ENCODE measurements at places on chromosomes 5 and 9.

DNA sequence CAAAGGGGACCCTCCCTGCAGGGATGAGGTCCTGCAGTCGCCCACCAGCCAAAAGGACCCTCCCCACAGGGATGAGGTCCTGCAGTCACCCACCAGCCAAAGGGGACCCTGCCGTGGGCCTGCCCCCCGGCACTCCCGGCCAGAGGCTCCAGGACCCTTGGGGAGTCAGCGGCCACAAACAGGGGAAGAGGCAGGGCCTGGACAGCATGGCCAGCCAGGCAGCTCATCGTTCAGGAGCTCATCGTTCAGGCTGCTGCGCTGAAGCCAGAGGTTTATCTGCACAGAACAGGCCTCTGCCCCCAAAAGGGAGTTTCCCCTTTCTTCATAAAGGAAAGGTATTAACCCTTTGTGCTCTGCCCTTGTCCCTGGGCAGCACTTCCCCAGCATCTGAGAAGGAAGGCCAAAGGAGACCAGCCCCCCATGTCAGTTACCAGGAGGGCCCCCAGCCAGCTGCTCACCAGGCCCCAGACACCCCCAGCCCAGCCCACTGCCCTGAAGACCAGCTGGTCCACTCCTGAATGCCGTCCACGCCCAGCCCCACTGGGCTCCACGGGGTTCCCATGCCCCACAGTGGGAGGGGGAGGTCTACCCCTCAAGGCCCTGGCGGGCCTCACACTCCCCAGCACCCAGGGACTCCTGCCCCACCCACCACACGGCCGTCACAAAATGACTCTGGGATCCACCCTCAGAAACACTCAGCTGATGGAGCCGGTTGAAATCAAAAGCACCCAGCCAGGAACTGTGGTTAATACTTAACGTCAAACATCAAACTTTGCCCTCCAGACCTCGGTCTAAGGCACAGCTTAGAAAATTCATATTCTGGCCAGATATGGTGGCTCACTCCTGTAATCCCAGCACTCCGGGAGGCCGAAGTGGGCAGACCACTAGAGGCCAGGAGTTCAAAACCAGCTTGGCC lies 6.3 kb downstream of the SLC12A7 start:
- no peak for DNase-seq

DNA sequence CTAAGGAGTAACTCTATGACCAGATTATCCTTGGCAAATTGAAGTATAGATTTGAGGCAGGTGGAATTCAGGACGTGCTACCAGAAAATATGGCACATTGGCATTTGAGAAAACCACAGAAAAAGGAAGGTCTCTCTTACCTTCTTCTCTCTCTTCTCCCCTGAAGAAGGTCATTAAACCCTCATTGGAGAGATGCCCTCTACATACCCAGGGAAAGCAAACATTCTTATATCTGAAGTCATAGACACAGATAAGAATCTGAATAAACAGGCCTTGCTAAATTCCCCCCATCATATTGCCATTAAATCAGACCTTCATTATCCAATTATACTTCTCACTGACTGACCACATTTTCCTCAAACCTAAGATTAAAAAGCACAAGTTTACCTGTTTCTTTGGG lies 17.8 kb downstream of the SPINK1 start:
- no peak for DNase-seq

DNA sequence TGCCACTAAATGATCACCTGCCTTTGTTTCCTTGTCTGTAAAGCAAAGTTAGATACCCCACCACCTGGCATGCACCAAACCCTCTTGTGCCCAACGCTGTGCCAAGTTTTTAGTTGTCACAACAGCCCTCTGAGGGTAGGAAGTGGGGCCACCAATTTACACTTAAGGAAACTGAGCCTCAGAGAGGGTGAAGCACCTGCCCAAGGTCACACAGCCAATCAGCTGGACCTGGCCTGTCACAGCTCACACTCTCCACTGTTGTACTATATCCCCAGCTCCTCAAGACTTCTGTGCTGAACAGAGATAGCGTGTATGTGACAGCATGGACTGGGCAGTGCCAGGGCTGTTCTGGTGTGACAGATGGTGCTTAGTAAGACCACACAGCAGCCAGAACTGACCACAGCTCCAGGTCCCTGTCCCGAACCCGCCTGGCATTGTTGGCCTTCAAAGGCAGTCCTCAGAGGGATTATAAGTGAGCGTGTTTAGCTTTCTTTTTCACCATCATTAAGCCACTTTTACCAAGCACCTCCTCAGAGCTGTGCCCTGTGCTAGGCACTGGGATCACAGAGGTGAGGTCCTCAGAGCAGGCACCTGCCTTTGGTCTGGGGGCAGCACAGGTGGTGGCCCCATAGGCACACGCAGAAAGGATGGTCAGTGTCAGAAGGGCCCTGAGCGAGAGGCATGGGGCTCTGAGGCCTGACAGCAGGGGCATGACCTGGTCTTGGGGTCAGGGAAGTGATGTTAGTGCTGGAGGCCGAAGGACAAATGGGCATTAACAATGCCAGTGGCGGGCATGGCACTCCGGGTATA lies 71.1 kb downstream of the COL27A1 start:
- DNase-seq: no peak

DNA sequence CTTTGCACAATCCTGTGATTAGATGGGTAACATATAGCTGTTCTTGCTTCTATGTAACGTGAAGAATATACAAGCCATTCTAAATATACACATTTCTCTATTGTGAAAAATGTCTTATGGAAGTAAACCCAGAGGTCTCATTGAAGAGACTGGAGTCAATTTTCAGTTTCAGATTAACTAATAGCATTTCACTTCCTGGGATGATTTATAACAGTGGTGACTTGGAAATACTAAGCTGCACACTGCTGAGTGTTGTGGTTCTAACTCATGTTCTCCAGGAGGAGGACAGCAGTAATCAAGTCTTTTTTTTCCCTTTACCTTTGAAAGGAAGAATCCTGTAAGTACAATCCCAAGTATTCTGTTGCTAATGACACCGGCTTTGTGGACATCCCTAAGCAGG lies 3.3 kb downstream of the CTSL start:
- no peak for DNase-seq

- no peak for DNase-seq
Measured at GRCh38 chr9:96719521-96719920, 58.4 kb downstream of the ZNF510 start.

GRCh38 chr9:13804532-13804931 lies 509.4 kb downstream of the NFIB start:
- DNase-seq: no peak

- DNase-seq: no peak
Measured at GRCh38 chr9:93193388-93194220, 9.7 kb downstream of the WNK2 start.

GRCh38 chr5:127508644-127509373 lies 8.6 kb upstream of the PRRC1 start:
- DNase-seq: no peak

DNA sequence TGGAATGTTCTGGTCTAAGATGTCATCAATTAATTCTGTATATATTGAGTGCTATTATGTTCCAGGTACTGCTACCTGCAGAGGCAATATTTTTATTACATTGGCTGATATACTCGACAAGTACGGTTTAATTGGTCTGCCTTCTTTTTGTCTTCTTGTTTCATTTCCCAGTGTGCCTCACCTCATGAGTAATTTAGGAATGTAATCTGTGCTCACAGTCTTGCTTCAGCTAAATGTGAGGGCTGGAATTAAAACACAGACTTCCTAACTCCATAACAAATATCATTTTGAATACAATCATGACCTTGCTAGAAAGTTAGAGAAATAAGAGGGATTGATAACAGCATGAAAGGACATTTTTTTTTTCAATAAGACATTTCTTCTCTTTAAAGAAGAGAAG lies 20.1 kb upstream of the SPINK5 start:
- DNase-seq: no peak

DNA sequence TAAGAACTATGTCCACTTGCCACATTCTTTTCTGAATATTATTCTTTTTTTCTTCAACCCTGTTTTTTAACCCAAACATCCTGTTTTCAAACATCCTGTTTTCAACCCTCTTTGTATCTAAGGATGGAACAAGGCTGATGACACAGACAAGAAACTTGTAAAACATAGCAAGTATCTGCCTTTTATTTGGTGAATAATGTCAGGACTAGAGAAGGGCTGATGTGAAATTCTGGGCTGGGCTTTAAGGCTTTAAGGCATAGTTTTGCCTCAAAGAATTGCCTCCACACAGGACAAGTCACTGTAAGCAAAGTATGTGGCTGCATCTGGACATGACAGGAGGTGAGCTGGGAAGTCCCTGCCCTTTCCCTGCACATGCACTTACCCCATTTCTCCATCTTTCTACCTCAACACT lies 42.5 kb upstream of the RIC1 start:
- DNase-seq: peak; percentile 56

DNA sequence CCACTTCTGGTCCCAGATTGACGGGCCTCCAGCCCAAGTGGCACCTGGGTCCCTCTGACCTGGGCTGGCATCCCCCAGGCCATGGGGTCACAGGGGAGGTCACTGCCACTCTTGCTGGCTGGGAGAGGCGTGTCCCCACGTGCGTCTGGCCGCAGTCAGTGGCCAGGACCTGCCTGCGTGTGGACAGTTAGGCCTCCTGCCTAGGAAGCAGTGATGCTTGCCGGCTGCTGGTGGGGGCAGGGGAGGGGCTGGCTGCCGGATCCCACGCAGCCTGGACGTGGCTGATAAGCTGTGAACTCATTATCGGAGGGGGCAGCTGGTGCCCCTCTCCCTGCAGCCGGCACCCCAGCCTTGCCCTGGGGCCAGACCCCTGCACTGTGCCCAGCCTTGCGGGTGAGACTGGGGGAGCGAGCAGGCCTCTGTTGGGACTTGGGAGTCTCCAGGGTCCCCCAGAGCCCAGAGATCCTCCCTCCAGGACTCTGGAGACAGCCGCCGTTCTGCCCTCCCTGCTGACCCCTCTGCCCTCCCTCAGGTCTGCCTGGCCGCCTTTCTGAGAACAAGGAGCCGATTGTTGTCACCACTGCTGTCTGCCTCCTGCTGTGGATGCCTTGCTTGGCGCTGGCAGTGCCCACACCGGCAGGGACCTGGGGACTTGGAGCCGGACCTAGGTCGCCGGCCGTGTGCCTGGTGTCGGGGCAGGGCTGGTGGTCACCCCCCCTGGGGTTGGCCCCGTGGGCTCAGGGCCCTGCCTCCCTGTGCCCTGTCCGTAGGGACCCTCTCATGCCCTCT lies 12.3 kb downstream of the RXRA start:
- DNase-seq: no peak

- peak; percentile 5 for DNase-seq
Measured at GRCh38 chr9:131927091-131927490, 152.6 kb downstream of the MED27 start.

GRCh38 chr5:72328172-72328571 lies 8.0 kb downstream of the PTCD2 start:
- DNase-seq: no peak
